CD4-positive, alpha-beta T cell treated with Interleukin-4 for 1 hour (primary cell): ENCODE measurements at places on chromosomes 4 and X.
A peak's percentile ranks its signal among the peaks of the same experiment; 100 is the strongest.

- no peak for DNase-seq
Observed at GRCh38 chrX:24494647-24495075, 29.6 kb downstream of the PDK3 start.

DNA sequence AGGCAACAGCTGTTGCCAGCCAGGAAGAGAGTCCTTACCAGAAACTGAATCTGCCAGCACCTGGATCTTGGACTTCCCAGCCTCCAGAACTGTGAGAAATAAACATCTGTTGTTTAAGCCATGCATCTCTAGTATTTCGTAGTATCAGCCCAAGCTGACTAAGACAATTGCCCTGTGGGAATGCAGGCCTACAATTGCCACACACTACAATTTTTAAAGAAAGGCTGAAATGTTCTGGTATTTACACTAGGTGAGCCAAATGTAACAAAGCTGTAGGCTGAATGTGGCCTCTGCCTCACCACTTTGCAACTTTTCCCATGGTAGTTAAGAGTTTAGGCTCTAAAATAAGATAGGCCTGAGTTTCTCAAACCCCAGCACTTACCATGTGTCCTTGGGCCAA lies 59.1 kb downstream of the SPATA18 start:
- no peak for DNase-seq

GRCh38 chr4:52234561-52235440 lies 183.7 kb downstream of the SPATA18 start:
- DNase-seq: no peak

- DNase-seq: no peak
Observed at GRCh38 chr4:1172228-1172851, at the start of gene SPON2. Gene SPON2 (minus strand): TSS chr4:1172583.

GRCh38 chr4:125522588-125522987 lies 207.8 kb downstream of the FAT4 start:
- no peak for DNase-seq

GRCh38 chr4:66688674-66689073 lies 856.6 kb downstream of the CENPC start:
- DNase-seq: no peak

GRCh38 chr4:115090483-115091075 lies 22.8 kb downstream of the NDST4 start:
- no peak for DNase-seq

- no peak for DNase-seq
Observed at GRCh38 chr4:104593019-104593418, 98.3 kb upstream of the CXXC4 start.

GRCh38 chr4:138645289-138645688 lies 370.3 kb upstream of the NOCT start:
- DNase-seq: no peak

- DNase-seq: no peak
Observed at GRCh38 chrX:9940421-9940820, 26.7 kb upstream of the CLDN34 start.

DNA sequence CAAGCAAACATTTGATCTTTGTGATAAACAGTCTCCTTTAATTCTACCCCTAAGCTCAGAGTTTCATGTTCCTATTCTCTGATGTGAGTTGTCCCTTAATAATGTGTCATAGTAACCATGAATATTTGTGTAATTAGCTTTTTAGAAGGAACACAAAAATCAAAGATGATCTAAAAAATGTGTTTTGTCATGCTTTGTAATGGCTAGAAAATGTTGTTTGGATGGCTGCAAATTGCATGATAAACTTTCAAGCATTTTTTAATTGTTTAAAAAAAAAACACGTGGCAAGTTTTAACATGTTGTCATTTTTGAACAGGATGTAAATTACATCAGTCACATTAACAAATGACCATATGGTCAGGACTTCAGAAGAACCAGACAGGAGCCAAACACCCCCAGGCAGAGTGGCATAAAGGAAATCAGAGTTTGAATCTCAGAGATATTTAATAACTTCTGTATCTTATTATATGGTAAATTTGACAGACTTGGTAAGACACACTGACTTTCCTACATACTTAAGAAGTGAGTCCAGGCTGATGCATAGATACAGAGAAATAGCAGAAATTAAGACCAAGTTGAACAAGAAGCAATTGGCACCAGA lies 223.9 kb upstream of the VEGFC start:
- DNase-seq: no peak

DNA sequence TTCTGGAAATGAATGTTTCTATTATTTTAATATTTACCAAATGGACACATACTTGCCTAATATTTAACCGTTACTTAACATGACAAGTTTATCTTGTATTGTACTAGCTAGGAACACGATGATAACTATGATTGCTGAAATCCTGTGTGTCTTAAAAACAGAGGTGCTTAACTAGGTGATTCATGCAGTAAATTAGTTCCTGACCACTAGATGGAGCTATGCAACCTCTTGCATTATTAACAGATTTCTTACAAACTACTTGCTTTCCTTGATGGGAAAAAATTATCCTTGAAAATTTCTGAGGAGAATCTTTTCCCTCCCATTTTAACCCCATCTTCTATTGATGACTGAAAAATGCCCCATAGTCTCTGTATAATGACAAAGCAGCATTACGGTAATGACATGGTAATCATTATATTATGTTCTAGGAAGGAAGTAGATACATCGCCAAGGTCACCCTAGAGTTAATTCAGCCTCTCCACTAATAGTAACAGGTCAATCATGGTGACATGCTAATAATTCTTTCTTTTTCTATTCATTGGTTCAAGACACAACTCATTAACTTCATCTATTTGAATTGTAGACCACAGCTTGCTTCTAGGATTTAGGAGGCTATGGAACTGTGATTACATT lies 844.2 kb downstream of the RAPGEF2 start:
- DNase-seq: no peak

DNA sequence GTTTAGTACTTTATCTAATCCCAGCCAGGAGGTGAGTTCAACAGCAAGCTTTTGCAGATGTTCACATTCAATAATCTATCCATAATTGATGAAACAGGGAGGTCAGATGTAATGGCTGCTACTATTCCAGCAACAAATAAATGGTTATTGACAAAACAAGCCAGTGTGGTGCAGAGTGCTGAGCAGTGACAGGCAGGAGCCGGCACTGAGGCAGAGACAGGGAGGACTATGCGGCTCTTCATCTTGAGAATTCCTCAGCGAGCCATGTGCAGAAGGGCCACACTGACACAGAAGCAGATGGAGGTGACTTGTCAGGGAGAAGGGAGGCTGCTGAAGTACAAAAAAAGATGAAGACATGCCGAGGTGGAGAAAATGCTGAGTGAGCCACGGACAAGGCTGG lies 98.3 kb downstream of the TTC29 start:
- DNase-seq: no peak

GRCh38 chr4:121277194-121278105 lies 103.4 kb downstream of the QRFPR start:
- DNase-seq: no peak

DNA sequence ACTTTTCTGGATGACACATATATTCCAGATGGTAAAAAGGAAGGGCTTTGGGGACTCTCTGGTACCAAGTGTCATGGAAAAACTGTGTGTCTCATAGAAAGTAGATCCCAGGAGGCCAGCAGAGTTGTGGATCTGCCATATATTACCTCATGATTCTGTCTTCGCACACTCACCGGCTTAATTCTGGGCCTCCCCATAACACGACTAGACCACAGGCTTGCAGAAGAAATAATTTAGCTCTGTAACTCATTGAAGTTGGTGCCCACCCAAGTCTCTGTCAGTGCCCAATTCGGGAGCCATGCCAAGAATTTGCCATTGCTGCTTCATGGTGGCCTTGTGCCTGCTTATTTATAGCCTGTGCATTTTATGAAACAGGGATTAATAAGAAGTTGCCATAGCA lies 104.5 kb downstream of the AR start:
- no peak for DNase-seq

GRCh38 chrX:9829308-9830267 lies 43.4 kb downstream of the SHROOM2 start:
- no peak for DNase-seq

- DNase-seq: no peak
Observed at GRCh38 chr4:103402198-103402597, 204.1 kb upstream of the CENPE start.

DNA sequence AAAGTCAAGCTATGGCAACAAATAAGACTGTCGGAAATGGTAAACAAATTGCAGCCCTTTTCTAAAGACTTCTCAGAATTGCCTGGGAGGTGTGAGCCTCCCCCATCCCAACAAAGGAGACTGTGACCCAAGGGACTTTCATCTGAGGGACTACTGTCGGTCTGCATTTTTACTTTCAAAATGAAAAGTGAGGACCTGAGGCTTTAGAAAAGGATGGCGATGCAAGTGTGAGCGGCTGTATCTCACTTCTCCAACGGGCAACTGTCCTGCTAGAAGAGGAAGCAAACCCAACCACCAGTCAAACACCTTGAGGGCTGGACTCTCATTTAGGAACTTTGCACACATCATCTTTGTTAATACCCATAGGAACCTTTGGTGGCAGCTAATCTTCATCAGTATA lies 62.6 kb upstream of the CLNK start:
- no peak for DNase-seq

DNA sequence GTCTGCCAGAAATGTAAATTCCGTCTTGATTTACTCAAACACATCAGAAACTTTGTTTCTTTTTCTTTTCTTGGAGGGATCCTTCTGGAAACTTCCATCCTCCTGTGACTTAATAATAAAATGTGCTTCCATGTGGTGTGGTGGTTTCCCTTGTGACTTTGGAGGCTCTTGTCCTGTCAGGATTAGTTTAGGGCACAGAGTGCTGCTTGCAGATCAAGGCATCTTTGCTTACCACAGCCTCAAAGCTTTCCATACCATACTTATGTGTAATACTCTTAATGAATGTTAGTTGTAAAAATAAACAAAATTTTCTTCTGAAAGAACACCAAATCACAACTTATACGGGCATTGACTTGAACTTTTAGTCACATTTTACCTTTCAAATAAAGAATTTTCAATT lies 27.4 kb downstream of the GBA3 start:
- DNase-seq: no peak

DNA sequence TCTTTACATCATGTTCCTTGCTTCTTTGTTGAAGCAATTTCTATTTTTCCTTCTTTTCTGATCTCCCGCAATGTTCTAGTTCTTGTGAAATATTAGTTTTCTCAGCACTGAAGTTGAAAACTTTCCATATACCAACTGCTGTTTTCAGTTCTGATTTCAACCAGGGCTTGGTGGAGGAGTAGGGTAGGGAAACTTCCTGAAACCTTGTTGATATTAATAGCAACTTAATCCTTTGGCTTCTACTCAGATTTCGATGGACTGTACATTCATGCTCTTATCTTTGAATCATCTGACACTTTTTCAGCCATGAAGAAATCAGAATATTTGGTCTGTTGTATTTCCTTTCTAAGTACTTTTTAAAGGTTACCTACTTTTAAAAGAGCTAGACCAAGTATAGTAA lies 315.8 kb downstream of the RPA4 start:
- DNase-seq: no peak

DNA sequence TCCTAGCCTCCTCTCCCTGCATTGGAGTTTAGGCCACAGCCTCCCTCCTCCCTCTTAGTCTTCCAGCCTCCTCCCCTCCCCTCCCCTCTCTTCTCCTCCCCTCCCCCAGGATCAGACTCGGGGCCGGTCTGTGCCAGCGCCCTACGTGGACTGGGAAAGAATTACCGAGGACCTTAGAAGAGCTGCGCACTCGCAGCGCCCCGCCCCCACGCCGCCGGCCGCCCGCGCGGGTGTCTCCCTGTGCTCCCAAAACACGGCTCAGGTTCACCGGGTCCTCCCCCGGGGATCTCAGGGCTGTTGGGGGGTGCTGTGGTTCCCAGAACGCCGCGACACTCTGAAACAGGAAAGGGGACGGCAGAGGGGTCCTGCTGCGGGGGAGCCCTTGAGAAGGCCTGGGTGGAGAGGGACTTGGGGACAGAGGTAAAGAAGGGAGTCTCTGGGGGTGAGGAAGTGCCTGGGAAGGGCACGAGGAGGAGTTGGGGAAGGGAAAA lies 122.3 kb upstream of the TBL1X start:
- DNase-seq: peak; percentile 76

- no peak for DNase-seq
Observed at GRCh38 chr4:21749924-21750323, 198.6 kb downstream of the KCNIP4 start.

DNA sequence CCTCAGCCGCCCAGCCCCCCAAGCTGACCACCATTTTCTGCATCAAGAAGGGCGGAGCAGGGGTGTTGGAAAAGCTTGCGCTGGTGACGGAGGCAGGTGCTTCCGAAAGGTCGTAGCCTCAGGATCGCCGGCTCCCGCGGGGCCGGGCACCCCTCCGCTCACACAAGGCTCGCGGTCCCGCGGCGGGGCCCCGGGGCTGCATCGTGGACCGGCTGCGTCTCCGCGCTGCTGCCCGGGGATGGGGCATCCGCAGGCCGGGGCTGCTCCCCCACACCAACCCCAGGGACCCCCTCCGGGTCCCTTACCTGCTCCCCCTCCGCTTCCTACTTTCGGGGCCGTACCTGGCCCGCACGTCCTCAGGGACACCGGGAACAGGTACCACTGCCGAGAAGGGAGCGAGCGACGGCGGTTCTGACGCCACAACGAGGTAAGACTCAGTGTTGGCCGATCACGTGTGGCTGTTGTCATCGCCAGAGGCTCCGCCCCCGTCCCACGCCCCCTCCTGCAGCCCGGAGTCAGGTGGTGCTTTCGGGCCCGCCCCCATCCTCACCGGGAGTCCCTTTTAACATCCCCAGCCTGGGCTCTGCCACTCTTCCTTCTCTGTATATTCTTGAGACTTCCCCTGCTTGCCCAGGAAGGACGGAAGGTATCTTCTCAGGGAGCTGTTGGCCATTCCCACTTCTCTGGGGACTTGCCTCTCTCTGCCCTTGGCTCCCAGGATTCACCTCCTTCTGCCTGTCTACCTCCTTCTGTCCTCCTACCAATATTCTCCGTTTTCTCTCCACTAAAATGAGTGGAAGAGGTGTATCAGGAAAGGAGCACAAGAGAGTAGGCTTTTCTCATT lies at the start of gene BEX2:
Gene BEX2 (minus strand): TSS at position 436 of the 844 bp plus-strand sequence. CDS start 1,014 bp downstream, outside the sequence.
- peak; percentile 87 for DNase-seq

GRCh38 chrX:132689612-132690563 lies 201.1 kb upstream of the MBNL3 start:
- no peak for DNase-seq

DNA sequence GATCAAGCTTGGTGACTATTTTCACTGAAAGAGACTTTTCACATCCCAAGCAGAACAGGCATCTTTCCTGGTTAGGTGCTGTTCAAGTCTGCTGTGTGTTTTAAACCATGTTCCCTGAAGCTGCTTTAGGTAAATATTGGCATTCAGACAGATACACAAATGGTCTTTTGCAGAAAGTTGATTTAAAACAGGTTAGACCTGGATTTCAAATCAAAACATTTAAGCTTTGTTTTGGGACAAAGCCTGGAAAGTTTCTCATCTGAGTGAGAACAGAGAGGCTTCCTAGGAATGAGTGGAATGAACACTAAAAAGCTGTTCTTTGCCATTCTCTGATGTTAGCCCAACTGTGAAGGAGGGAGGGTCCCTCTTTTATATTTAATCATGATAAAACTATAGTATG lies 10.1 kb downstream of the ANXA3 start:
- DNase-seq: no peak

DNA sequence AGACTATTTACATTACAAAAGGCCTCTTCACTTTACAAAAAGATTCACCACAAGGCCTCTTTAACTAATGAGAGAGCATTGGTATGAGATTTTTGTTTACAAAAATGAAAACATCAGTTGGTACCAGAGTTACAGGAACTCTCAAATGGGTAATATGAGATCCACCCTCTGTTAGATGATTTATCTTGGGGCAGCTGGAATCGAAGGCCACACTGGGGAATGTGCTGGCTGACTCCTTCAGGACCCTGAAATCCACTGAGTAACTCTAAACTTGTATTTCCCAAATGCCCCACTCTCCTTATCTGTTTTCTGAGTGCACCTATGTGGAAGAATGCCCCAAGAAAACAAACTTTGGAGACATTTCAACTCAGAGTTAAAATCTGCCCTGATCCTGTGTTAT lies 232.9 kb upstream of the F9 start:
- no peak for DNase-seq
